Cardiac fibroblast (primary cell): ENCODE measurements at places on chromosomes 6 and 20.

- peak; percentile 37 for DNase-seq
Measured at GRCh38 chr6:130620338-130620781, 206.8 kb upstream of the SMLR1 start.

- DNase-seq, result no peak
Measured at GRCh38 chr6:167815296-167815980, 11.3 kb upstream of the AFDN start.

GRCh38 chr6:137677709-137678108 lies 183.5 kb upstream of the OLIG3 start:
- DNase-seq, result peak; percentile 20

DNA sequence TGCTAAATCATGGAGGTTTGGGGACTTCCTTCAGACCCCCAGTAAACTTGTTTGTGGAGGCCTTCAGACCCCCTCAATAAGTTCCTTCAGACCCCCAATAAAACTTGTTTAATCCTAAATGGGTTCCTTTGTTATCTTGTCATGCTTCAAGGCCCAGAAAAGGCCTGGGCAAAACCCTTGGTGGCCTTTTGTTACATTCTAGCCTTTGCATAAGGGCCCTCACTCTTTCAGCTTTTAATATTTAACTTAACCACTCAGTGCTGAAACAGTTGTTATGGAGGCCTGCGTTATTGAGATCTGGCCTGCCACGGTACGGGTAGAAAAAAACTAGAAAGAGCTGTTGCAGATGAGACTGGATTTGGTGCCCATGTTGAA lies 4.3 kb upstream of the DYNLRB1 start:
- no peak for DNase-seq

DNA sequence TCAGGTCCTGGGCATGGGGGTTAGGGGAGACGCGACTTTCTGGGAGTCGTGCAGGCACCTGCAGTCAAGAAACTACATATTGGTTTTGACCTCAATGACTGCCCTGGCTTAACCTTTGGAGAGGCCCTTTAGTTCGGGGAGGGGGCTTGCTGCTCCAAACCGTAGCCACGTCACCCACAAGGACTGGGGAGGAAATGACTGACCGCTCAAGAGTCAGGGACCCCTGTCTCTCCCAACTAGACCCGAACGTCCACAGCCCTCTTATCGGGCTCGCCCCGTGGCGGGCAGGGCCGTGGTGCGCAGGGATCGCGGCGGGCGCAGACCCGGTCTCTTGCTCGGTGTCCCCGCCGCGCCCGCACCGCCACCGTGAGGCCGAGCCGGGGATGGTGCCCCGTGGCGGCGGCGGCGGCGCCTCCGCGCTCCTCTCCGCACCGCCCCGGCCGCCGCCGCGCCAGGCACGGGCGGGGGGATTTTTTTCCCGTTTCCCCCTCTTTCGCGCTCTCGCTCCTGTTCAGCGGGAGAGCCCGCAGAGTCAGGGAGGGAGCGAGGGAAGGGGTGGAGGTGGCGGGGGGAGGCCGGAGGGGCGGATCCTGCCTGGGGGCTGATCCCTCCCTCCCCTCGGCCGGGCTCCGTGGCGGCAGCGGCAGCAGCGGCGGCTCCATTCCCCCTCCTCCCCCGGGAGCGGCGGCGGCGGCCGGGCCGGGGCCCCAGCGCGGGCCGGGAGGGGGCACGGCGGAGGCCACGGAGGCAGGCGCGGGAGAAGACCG lies at the start of gene BRPF3:
TSS of gene BRPF3 (plus strand) at position 632 of the 767 bp plus-strand sequence. CDS start 3,579 bp downstream, outside the sequence.
- peak; percentile 59 for DNase-seq

DNA sequence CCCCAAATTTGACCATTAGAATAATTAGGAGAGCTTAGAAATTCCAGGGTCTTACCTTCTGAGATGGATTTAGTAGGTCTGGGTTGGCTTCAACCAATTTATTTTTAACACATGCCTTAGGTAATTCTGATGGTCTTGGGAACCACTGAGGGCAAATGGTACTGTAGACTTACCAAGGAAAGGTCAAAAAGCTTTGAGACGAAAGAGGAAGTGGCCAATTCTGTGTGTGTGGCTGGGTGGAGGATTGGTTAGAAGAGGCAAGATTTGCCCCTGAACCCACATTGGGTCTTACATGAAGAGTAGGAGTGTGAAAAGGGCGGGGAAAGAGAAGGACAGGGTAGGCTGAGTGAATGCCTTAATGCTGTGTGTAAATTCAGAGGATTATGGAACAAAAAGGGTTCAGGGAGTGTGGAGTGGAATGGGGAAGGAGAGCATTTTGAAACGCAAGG lies 2.7 kb downstream of the ITCH start:
- DNase-seq, result no peak

GRCh38 chr6:89037141-89037900 lies 43.2 kb upstream of the PNRC1 start:
- DNase-seq, result no peak

GRCh38 chr6:136510782-136511181 lies 39.4 kb downstream of the MAP7 start:
- DNase-seq, result no peak

- DNase-seq, result peak; percentile 81
Measured at GRCh38 chr6:166097914-166098522, 69.6 kb downstream of the TBXT start.
